ENCODE measurements at places on chromosomes 6 and 20.

GRCh38 chr20:5222919-5223634 is 93.7 kb downstream of the PROKR2 start:
- peak; percentile 57 for DNase-seq

DNA sequence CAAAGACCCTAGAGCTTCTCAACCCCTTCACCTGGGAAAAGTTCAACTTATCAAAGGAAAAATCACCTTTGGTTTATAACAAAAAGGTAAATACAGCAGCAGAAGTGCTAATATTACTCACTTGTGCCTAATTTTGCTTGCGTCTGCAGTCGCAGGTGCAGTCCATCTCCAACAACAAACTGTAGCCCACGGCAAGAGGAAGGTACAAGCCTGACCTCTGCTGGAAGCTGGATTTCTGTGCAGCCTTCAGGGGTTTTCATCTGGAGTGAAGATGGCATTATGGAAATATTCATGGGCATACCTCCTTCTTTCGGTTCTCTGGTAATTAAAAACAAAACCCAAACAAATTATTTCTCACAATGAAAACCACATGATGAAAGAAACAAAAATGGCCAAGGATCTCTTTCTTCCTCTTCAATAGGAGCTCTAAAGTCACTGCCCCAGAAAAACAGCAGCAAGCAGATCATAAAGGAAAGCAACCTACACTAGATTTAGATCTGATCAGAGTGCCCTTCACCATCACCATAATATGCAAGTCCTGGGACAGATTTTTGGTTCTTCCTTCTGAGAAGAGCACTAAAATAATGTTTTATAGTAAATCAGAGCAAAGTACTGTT is 7.8 kb downstream of the UBE3D start:
- peak; percentile 43 for DNase-seq

DNA sequence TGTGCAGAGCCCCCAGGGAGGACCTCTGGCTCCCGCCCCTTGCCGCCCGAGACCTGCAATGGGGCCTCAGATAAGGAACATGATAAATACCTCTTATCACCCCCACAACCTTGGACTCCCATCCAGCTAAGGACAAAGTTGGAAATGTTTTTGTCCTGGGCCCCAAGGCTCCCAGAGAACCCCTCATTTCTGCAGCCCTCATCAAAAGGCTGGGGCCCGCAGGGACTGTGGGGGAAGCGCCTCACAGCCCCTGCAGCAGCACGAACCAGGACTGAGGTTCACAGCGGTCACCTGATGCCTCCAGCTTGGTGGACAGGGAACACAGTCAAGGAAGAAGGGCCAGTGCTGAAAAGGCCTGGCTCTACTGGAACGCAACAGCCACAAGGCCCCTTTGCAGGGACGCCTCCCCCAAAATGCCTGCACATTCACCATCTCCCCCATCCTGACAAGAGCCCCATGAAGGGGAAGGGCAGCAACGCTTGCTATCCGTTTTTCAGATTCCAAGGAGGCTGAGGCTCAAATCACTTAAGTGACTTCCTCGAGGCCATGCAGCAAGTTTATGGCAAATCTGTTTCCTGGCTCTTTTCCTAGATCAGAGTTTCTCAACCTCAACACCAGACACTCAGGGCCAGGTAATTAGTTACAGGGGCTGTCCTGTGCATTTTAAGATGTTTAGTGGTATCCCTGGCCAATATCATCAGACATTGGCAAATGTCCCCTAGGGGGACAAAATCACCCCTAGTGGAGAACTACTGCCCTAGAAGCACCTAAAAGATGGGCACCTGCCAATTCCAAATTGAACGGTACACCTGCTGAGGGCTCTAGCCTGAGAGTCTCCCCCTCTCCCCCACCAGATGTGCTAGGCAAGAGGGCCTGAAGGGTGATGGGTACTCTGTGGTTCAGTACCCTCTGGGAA is 10.6 kb downstream of the TFEB start:
- no peak for DNase-seq

- no peak for DNase-seq
Observed at GRCh38 chr6:149065658-149066556, 251.6 kb upstream of the TAB2 start.

GRCh38 chr20:1809131-1809572 is 86.1 kb upstream of the SIRPA start:
- no peak for DNase-seq

DNA sequence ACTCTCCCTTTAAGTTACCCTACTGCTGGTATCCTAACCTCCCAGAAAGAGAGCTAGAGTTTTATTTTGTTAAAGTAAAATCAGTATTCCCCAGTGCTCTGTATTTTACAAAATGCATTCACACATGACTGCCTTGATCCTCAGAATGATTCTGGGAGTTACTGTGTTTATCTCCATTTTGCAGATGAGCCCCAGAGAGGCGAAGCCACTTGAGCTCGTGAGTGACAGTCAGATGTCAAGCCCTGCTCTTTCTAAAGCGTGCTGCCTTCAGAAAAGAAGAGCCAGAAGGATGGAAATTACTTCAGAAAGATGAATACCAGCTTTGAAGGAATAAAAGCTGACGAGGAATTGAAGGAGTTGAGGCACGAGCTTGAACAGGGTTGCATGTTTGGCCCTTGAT is 14.1 kb upstream of the OSER1 start:
- DNase-seq = no peak

DNA sequence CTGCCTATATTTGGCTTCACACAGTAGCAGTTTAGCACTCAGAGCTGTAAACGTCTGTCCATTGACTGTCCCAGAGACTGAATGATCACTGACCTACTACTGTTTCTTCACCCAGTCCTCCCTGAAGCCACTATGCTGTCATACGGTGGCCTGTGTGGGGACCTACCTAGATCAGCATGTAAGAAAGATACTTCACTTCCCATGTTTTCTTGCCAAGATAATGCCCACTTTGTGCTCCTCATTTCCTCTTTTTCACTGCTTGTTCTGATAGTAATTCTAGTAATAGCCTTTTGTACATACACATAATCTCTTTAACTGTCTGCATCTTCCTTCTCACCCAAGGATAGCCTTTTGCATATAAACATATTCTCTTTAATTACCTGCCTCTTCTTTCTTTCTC is 109.9 kb upstream of the TIAM2 start:
- DNase-seq = no peak

DNA sequence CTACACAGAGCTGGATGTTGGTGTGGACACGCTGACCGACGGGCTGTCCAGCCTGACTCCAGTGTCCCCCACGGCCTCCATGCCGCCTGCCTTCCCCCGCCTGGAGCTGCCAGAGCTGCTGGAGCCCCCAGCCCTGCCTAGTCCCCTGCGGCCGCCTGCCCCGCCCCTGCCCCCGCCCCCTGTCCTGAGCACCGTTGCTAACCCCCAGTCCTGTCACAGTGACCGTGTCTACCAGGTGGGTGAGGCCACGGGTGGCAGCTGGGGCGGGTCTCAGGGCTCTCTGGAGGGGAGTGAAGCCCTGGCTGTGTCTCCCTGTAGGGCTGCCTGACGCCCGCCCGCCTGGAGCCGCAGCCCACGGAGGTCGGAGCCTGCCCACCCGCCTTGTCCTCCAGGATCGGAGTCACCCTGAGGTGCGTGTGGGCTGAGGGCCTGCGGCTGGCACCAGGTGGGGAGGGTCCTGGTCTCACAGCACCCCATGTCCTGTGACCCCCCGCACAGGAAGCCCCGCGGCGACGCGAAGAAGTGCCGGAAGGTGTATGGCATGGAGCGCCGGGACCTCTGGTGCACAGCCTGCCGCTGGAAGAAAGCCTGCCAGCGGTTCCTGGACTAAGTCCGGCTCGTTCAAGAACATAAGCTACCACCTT is 2.9 kb downstream of the SLC2A4RG start:
- DNase-seq = no peak
